Posterior cingulate gyrus (tissue), 11 donors: ENCODE measurements at places on chromosomes 2 and 18.

DNA sequence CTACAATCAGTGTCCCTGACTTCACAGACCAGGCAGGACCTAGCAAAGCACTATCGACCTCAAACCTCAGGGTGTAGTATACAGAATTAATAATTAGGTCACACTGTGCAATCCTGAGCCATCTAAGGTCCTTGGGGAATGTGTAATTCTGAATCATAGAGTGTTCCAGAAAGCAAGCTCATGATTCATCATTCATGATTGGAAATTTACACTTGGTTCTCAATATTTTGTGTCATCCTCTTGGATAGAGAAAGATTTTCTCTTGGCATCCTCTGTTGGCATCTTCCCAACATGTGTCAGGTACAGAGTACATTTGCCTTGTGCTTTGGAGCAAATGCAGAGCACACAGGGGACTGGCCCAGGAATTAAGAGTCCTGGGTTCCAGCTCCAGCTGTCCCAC is 245.0 kb upstream of the NT5C1B start:
- no peak for DNase-seq

GRCh38 chr2:52429171-52429570 is 1338.4 kb upstream of the CHAC2 start:
- DNase-seq = no peak

DNA sequence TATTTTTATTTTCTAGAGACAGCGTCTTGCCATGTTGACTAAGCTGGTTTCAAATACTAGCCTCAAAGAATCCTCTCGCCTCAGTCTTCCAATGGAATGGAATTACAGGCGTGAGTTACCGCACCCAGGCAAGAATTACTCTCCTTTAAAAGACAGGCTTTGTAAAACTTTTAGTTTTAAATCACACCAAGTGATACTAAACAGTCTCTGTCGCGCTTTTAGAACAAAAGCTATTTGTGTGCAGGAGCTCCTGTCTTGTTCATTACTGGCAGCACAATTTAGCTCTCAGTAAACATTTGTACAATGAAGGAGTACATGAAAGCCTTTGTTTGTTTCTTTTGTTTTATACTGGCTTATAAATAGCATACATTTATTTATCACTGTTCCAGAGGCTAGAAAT is 1719.2 kb upstream of the PIK3C3 start:
- no peak for DNase-seq

DNA sequence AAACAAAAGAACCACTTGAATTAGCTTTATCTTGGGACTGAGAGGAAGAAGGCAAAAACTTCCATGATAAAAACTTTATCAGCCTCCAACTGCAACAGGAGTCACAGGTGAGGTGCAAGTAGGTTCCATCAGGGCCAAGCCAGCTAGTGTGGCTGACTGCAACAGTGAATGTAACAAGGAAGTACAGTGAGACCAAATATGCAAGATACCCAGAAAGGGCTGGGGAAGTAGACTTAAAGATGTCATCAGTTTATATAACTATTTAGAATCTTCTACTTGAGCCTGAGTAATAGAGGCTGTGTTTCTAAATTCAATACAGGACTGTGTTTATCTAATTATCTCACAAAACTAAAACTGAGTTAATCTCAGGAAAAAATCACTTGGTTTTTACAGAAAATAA is 14.8 kb downstream of the PLEKHM3 start:
- no peak for DNase-seq

GRCh38 chr2:9249020-9249800 is 42.6 kb downstream of the ASAP2 start:
- DNase-seq = no peak

DNA sequence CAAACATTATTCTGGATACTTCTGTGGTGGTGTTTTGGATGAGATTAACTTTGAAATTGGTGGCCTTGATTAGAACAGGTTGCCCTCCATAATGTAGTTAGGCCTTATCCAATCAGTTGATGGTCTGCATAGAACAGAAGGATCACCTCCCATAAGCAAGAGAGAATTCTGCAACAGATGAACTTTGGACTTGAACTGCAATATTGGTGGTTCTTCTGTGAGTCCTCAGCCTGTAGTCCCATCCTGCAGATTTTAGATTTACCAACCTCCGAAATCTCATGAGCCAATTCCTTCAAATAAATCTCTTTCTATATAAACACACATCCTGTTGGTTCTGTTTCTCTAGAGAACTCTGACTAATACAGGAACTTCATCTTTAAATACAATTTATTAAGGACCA is 81.9 kb downstream of the IRS1 start:
- no peak for DNase-seq

DNA sequence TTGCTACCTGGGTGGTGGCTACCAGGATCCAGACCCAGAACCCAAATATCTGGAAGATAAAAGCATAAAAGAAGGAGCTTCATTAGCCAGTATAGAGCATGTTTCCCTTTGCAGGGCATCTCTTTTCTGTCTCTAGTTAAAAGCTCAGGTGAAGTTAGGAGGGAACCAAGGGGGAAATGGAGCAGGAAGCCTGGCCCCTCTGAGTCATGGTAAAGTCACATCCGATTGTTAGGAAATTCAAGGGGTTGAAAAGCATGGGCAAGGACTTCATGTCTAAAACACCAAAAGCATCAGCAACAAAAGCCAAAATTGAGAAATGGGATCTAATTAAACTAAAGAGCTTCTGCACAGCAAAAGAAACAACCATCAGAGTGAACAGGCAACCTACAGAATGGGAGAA is 126.9 kb downstream of the RPIA start:
- no peak for DNase-seq

DNA sequence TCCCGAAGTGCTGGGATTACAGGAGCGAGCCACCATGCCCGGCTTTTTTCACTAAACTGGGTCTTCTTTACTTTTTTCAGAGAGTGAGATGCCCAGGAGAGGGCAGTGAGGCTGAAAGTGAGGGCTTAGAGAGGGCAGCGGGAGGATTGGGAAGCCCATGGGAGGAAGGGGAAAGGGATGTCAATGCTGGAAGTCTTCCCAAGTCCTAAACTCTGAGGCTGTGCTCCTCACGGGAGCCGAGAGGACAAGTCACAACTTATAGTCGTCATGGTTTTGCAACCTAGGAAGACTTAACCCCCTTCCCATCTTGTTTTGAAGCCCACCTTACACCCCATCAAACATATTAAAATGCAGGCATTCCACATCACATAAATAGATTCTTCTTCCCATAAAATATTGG is 15.1 kb upstream of the MEP1B start:
- DNase-seq = no peak

GRCh38 chr2:160354677-160355076 is 138.9 kb downstream of the RBMS1 start:
- DNase-seq = no peak

GRCh38 chr2:195318440-195319111 is 338.4 kb upstream of the SLC39A10 start:
- no peak for DNase-seq

GRCh38 chr2:71631411-71631931 is 178.1 kb downstream of the DYSF start:
- no peak for DNase-seq
